ENCODE measurements at places on chromosomes 2 and 18.

- no peak for DNase-seq
Observed at GRCh38 chr2:122764014-122764413, 1008.6 kb downstream of the TSN start.

DNA sequence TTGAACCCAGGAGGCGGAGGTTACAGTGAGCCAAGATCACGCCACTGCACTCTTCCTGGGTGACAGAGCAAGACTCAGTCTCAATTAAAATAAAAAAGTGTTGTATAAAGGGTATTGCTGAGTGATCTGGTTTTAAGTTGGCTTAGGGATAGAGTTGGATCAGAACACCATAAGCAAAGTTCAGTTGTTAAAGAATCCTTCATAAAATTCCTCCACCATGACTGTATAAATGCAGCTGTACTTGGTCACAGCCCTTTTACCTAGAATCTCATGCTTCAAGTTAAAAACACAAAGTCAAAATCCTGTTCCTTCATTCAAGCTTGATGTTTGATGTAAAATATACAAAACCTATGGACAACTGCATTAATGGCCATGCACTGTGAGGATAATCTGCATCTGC is 33.4 kb upstream of the PNO1 start:
- no peak for DNase-seq

DNA sequence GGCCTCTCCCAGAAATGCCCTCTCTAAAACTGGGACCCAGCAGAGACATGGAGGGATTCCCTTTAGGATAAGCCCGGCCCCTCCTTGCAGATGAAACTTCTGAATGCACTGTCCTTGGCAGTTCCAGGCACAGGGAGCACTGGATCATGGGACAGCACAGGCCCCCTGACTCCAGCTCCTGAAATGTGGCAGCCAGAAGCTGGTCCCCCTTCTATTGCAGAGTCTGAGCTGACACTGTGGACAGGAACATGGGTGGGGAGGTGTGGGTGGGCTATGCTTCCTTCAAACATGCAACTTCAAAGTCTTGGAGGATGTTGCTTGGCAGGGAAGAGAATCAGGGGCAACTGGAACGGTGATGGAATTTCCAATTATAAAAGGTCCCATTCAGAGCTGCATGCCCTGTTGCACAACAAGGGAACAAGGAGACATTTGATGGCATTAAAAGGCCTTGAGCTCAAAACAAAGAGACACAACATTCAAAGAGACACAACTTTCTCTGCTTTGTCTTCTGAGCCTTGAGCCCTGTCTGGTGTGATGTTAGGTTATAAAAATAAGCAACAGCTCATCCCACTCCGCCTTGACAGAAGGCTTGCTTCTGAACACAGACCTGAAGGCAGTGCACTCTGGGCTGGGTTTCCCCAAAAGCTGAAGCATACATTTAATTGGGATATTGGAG is 239.0 kb downstream of the OSR1 start:
- DNase-seq, result no peak

DNA sequence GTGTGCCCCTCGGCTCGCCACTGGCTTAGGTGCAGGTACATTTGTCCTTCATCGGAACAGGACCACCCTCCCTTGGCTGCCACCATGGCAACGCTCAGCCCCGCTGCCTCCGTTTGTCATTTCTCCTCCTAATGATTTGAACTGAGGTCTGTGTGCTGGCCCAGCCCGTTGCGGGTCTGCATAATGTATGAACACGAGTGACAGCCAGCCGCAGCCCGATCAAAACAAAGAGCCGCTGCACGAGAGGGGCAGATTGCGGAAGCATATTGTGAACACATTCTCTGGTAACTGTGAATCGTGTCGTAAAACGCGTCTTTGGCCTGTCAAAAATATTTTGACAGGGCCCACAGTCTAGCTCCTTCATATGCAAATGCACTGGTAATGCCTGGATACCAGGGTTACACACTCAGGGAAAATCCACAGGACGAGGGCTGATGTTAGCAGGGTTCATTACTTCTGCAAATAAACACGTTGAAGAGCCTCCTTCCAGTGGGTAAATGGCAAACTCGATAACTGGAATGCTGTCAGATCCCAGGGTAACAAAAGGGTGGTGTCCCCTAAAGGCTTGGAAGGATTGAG is 137.0 kb downstream of the AGAP1 start:
- DNase-seq, result no peak

DNA sequence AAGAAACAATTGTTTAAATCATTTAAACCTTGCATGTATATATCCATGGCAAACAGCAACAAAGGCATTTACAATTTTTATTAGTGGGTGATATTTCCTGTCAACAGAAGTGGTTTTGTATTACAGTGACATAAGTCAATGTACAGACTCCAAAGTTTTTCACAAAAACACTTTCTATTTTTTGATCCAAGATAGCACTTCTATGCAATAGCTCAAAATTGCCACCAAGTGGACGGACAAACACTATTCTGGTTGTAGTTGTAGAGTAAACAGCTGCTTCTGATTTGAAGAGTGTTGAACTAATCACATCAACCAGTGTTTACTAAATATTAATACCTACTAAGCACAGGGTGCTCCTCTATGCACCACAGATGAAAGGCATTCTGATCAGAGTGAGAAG is 421.4 kb downstream of the NCKAP5 start:
- DNase-seq, result no peak

GRCh38 chr18:33115917-33116316 is 324.6 kb downstream of the CCDC178 start:
- no peak for DNase-seq

DNA sequence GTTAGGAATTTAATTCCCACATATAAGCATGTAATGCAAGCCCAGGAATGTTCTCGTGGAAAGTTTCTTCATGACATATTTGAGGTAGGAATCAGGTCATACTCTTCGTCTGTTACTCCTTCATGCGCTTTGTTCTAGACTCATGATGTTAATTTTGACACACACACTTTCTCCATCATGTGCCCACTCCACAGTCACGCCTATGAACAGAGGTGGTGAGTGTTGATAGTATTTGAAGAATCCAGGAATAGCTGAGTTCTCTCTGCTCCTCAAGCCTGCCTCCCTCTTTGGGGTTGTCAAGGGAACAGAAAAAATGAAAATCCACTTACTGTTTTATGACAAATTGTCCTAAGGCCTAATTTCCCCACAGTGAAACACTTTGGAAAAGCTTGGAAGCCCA is 117.3 kb upstream of the SERPINE2 start:
- no peak for DNase-seq

DNA sequence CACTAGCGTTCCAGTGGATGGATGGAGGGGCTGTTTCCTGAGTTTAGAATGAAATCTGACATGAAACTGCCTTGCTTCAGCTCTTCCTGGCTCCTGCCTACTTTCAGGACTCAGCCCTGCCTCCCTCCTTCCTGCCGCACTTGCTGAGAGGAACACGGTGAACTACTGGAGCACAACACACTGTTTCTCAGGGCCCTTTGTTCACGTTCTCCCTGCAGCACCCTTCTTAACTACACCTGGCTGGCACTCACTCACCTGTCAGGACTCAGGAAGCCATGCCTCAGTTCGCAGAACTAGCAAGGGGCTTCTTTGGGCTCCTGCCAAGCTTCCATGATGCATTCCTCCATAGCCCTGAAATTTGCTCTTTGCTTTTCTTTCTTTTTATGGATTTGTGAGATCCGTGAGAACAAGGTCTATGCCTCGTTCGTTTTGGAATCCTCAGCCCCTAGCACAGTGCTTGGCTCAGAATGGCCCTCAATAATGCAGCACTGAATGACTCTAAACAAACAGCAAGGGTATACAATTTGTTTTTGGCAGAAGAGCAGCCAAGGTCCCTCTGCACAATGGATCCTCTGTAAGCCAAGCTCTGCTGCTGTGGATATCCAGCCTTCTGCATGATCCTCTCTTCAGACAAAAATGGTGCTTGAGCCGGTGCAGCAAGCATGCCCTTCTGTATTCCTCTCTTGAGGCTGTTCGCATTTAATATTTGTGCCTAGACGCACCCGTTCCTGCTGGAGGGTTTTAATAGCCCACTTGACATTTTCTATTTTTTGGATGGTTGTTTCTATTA is 357.0 kb downstream of the TSN start:
- no peak for DNase-seq

GRCh38 chr2:205425102-205425501 is 257.2 kb upstream of the NRP2 start:
- DNase-seq, result no peak

- no peak for DNase-seq
Observed at GRCh38 chr2:176407706-176408105, 138.5 kb downstream of the MTX2 start.

GRCh38 chr2:42973726-42974125 is 181.3 kb upstream of the HAAO start:
- no peak for DNase-seq

GRCh38 chr2:240419271-240419670 is 16.2 kb upstream of the GPC1 start:
- DNase-seq, result no peak

- DNase-seq, result no peak
Observed at GRCh38 chr2:43425659-43426058, 170.2 kb downstream of the THADA start.

DNA sequence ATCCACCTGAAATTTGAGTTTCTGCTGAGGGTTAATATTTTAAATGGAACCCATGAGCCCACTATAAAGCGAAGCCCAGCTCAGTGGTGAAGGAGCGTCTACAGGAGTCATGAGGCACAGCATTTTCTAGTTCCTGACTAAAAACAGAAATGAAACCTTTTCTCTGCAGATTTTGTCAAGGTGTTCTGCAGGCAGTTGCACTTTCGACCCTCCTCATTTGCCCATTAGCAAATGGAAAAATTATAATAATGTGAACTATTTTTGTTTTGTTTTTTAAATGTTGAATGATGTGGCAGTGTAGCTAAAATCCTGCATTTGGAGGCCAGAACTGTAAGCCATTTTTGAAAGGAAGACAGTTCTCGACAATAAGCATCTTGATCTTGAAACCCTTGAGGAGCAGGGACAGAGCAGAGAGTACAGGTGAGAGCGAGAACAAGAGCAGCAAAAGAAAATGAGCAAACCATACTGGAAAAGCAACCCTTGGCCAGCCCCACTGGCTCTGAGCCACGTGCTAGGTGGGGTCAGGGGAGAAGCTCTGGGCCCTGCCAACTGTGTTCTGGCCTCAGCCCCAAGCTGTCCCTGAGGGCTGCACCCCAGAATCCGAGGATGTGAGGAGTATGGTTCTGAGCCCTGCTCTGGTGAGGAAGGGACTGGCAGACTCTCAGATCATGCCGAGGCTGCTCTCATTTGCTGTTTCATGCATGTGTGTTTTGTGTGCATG is 26.4 kb upstream of the COPS8 start:
- no peak for DNase-seq

GRCh38 chr18:54932472-54932871 is 26.8 kb downstream of the CCDC68 start:
- no peak for DNase-seq

- DNase-seq, result no peak
Observed at GRCh38 chr2:144136297-144137010, 383.5 kb downstream of the ZEB2 start.

DNA sequence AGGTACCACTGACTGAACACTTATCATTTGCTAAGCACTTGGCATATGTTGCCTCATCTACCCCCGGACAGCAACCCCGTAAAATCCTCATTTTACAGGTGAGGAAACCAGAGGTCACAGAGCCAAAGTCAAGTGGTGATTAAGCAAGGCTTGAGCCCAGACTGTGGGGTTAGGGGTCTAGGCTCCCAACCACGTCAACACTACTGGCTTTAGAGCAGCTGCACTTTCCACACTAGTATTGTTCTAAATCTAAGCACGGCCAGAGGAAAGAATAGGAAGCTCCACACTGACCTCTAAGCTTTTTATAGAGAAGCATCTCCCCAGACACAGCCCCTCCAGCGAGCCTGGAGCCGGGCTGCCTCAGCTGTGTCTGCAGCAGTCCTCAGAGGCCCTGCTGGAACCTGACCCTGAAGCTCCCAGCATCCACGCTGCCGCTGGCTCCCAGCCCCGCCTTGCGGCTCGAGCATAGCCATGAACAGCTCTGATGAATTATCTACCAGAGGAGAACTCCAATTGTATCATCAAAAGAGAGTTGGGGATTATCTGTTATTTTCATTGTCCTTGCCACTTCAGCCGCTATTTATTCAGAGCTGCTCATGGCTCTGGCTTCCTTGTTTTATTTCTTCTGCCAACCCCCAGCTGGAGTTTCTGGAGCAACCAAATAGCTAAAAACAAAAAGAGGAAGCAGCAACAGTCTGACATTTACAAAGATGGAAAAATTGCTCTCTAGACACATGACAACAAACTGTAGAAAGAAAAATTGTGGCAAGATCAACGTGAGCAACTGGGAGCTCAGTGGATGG is 62.2 kb upstream of the RTN4 start:
- DNase-seq, result no peak
